Type B pancreatic cell (in vitro differentiated cells): ENCODE measurements at places on chromosomes 11 and 22. TPM values are rescaled to one million over a fixed set of nuclear protein-coding genes. Genes with fewer than 3 reads are reported as not detected.
A peak's percentile ranks its signal among the peaks of the same experiment; 100 is the strongest.

TREH gene
- 0.33 and 0.41 TPM in 2 replicates for total RNA-seq

DNA sequence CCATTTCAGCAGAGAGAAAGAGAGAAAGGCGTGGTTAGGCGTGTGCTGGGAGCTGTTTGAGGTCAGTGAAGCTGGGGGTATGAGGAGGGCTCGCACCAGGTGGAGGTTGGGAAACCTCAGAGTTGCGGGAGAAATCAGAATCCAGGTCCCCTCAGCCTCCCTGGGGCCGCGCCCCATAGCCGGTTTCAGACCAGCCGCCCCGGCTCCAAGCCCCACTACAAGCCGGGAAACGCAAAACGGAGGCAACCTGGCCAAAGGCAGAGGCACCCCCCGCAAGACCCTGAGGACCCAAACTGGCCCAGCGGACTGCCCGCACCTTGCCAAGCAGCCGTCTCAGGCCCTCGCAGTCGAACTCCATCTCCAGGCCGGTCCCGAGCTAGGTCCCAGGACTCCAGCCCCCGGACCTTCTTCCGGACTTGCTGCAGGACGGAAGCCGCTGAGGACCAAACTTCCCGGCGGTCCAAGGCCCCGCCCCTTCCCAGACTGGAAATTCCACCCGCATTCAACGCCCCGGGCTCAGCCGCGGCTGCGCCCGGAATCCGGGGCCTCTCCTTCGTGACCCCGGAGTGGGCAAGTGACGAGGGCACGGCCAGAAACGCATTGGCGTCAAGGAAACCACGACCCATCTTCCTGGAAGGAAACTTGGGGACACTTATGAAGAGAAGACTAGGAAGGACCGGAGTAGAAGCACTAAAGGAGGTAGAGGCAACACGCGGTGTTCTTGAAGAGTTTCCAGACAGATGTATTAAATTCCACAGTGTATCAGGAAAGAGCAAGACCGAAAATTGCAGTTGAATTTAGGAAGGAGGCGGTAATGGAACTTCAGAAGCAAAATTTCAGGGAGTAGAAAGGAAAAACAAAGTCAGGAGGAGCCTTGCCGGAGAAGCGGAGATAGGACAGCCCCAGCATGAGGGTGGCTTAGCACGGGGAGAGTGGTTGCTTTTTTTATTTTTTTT, at the start of gene UEVLD:
UEVLD (minus strand) TSS at position 438 of the 956 bp plus-strand sequence; CDS start at position 358, 80 bp downstream.
- no peaks in the 10 kb centered on the region for H3K27me3 ChIP-seq
- no peak within 1 kb of the TSS for H3K27ac ChIP-seq
- DNase-seq, result peak; percentile 92
- H3K36me3 ChIP-seq, result no peaks in the 10 kb centered on the region
- no peak within 1 kb of the TSS for H3K4me3 ChIP-seq
- no peaks in the 10 kb centered on the region for H3K4me1 ChIP-seq

DNA sequence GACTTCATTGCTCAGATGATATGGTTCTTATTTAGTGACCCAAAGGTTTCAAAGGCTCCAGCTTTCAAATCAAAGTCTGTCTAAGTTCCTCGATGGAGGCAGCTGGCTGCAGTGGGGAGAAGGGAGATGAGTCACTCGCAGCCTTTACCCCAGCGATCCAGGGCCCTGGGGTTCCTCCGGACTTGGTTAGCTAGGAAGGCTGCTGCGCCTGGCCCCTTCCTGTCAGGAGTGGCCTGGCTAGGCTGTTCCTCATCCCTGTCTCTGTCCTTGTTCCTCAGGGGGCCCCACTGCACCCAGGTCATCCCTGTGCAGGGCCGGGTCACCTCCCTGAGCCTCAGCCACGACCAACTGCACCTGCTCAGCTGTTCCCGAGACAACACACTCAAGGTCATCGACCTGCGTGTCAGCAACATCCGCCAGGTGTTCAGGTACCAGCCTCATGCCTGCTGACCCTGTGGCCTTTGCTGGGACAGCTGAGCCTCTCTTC, 13.9 kb downstream of the ATG16L2 start:
- H3K4me3 ChIP-seq, result no peak overlapping the region
- no peak for DNase-seq

- peaks cover 6% of the 10 kb centered on the region for H3K4me1 ChIP-seq
- H3K36me3 ChIP-seq, result peaks cover 5% of the 10 kb centered on the region
- no peaks in the 10 kb centered on the region for H3K27me3 ChIP-seq
- no peak for DNase-seq
- H3K4me3 ChIP-seq, result no peak overlapping the region
Measured at GRCh38 chr11:18594999-18595749, 4.4 kb upstream of the MISFA start.

DNA sequence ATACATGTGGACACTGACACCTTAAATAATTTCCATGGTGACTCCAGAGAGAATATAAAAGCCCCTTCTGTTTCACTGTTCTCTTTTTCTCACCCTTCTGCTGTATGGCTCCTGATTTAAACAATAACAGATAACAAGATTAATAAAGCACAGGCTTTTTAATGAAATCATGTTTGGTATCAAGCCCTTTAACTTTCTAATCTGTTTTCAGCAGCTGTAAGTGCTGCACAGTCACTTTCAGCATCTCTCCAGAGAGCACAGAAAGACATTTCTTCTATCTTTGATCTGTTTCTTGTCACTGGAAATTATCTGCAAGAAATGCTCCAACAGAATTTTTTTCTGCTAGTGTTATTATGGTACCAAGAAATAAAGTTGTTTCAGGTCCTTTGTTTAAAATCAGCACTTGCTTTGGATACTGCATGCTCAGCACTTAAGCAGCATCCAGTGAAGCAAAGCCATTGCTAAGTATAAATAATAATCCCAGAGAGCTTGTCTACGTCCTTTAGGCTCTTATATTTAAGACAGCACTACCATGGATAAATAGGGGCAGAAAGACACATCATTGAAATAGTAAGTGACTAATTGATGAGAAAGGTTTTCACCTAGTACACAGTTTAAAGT, 134.2 kb upstream of the CARD18 start:
- DNase-seq, result no peak
- no peaks in the 10 kb centered on the region for H3K27me3 ChIP-seq
- no peak overlapping the region for H3K4me3 ChIP-seq
- H3K36me3 ChIP-seq, result no peaks in the 10 kb centered on the region
- no peak overlapping the region for H3K27ac ChIP-seq
- no peaks in the 10 kb centered on the region for H3K4me1 ChIP-seq

GRCh38 chr11:61054927-61055562, 47.2 kb upstream of the CD5 start:
- H3K27ac ChIP-seq, result no peak overlapping the region
- no peaks in the 10 kb centered on the region for H3K4me1 ChIP-seq

DNA sequence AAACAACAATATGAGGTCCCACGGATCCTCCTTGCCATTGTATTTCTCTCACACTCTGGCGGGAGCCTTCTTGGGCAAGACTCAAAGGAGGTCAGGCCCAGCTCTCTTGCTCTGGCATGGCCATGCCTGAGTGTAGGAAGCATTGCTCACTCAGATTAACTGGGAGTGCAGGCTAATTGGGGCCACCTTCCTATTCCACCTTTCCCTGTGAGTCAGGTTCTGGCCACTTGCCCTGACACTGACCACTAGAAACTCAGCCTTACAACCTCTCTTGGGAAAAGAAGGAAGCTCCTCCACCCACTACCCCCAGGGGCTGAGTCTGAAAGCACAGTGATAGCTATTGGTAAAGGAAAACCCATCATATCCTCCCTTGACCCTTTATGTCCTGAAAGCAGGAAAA, 121.8 kb upstream of the NTM start:
- no peak overlapping the region for H3K4me3 ChIP-seq
- H3K27me3 ChIP-seq, result peaks cover 58% of the 10 kb centered on the region
- no peaks in the 10 kb centered on the region for H3K36me3 ChIP-seq
- peaks cover 25% of the 10 kb centered on the region for H3K4me1 ChIP-seq
- no peak overlapping the region for H3K27ac ChIP-seq
- no peak for DNase-seq

GRCh38 chr11:93526346-93526633, 16.9 kb downstream of the SMCO4 start:
- peaks cover 46% of the 10 kb centered on the region for H3K4me1 ChIP-seq
- no peak overlapping the region for H3K27ac ChIP-seq
- no peaks in the 10 kb centered on the region for H3K36me3 ChIP-seq
- H3K27me3 ChIP-seq, result no peaks in the 10 kb centered on the region
- no peak for DNase-seq

DNA sequence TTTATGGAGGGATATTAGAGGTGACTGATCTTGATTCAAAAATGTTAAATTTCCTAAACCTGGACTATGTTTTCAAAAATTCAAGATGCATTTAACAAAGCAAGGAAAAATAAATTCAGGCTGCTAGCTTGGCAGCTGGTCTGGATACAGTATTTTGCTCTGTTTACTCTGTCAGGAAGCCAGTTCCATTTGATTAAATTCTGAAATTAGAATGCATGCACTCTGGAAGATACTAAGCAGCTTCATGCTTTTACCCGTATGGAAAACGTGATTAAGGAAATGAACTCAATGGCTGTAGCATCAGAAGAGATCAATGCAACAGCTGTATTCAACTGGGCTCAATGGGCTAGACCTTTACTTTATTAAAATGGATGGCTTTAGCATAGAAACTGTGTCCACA, 14.2 kb downstream of the C11orf71 start:
- H3K36me3 ChIP-seq, result no peaks in the 10 kb centered on the region
- H3K27ac ChIP-seq, result no peak overlapping the region
- DNase-seq, result no peak
- H3K4me3 ChIP-seq, result no peak overlapping the region
- no peaks in the 10 kb centered on the region for H3K4me1 ChIP-seq
- H3K27me3 ChIP-seq, result no peaks in the 10 kb centered on the region

GRCh38 chr11:47986219-47986618, 5.9 kb downstream of the PTPRJ start:
- H3K4me3 ChIP-seq, result peak overlapping the region; percentile 58
- H3K27me3 ChIP-seq, result no peaks in the 10 kb centered on the region
- peak overlapping the region; percentile 59 for H3K27ac ChIP-seq

GRCh38 chr11:23097891-23098290, 237.6 kb upstream of the CCDC179 start:
- no peak overlapping the region for H3K4me3 ChIP-seq
- no peaks in the 10 kb centered on the region for H3K36me3 ChIP-seq
- no peaks in the 10 kb centered on the region for H3K27me3 ChIP-seq
- H3K27ac ChIP-seq, result no peak overlapping the region
